ENCODE measurements at places on chromosomes 7 and 10.

DNA sequence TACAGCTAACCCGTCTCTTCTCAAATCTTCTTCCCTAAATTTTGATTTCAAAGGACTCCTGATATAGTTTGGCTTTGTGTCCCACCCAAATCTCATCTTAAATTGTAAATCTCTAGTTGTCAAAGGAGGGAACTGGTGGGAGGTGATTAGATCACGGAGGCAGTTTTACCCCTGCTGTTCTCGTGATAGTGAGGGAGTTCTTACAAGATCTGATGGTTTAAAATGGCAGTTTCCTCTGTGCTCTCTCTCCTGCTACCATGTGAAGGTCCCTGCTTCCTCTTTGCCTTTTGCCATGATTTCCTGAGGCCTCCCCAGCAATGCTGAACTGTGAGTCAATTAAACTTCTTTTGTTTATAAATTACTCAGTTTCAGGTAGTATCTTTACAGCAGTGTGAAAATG, 269.3 kb downstream of the POLR1F start:
- DNase-seq: no peak

DNA sequence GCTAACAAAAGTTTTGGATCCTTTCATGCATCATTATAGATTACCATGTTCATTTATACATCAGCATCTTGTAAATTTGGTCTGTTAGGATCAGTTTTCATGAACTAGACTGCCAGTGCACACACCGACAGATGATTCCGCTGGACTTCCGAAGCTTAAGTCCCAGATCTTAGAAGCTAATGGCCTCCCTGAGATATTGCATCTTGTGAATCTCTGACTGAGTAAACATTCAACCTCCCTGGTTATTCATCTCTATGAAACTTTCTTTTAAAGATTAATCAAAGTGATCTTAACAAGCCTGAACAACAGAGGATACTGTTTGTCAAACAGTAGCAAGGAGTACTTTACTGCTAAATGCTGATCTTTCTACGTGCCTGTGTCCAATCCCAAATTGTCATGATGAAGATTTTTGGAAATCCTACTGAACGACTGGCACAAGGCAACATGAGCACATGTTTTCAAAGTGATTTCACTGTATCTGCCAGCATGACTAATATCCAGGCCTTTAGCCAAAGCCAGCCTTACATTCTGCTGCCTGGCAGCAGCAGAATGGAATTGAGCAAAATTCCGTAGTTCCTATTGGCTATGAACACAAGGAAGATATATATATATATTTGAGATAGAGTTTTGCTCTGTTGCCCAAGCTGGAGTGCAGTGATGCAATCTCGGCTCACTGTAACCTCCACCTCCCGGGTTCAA, 91.3 kb upstream of the ANK3 start:
- no peak for DNase-seq

DNA sequence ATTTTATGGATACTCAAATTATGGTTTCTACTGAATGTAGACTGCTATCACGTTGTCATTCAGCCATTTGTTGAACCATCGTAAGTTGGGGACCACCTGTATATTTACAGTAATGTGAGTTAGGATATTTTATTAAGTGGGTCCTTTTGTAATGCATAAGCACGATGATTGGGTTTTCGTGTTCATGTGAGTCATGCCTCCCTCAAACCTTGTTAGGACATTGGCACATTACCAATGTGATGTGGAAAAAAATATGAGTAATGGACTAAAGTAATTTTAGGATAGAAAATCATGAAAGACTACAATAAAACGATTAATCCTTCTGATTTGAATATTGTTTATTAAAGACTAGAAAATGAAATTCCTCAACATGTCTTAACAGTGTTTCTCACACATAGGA, 8.7 kb downstream of the SMC3 start:
- DNase-seq: no peak

GRCh38 chr10:99080275-99080945, 155.2 kb downstream of the HPSE2 start:
- no peak for DNase-seq

DNA sequence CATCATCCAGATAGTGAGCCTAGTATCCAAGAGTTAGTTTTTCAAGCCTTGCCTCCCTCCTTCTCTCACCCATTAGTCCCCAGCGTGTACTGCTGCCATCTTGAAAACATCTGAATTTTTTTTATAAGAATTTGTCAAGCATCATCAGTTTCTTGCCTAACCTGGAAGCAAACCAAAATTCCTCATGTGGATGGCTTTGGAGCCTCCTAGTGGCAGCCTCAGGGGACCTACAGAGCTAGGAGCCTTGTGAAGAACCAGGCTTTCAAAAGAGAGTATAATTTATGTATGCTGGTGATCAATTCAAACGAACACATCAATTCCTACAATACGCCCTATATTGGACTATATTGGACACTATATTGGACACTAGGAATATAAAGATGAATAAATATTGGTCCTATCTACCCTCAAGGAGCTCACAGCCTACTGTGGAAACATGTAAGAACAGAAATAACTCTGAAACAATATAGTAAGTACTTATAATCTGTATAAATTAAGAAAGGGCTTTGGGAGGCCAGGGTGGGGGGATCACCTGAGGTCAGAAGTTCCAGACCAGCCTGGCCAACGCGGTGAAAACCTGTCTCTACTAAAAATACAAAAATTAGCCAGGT, 63.4 kb downstream of the HPSE2 start:
- DNase-seq: peak; percentile 40

GRCh38 chr7:33880787-33881186, 24.6 kb upstream of the BMPER start:
- DNase-seq: no peak

DNA sequence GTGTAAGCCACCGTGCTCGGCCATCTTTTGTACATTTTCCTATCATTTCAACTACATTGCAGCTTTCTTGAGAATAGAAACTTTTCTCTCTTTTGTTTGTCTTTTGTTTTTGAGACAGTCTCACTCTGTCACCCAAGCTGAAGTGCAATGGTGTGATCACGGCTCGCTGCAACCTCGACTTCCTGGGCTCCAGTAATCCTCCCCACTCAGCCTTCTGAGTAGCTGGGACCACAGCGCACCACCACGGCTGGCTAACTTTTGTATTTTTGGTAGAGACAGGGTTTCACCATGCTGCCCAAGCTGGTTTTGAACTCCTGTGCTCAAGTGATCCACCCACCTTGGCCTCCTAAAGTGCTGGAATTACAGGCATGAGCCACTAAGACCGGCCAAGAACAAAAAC, 31.3 kb upstream of the DAGLB start:
- DNase-seq: no peak

DNA sequence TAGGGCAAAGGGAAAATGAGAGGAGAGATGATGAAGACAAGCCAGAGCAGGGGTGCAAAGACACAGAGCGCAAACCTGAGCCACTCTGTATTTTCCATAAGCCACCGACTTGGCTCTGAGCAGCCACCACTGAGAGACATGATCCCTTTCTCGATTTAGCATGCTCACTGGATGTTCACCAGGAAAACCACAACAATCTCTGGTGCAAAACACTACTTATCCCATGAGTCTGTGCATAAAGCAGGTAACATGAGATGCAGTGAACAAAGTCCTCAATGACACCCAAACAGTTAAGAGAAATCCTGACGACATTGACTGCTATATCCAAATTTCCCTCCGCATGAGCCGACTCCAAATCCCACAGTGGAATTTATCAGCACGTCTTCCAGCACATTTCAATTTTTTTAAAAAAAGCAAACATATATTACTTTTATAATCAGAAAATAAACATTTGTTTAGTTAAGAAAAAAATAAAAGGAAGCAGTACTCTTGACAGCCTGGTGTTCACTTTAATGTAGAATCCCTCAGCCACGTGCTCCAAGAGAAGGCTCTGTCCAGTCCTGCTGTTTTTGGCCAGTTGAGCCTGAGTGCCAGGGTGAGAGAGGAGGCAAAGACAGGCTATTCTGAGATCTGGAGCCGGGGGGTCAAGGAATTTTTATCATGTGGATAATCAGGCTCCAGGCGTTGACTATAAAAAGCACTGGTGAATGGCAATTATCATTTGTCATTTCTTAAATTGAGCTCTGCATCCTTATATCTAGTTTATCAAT, 238.4 kb downstream of the KCNMA1 start:
- DNase-seq: no peak

DNA sequence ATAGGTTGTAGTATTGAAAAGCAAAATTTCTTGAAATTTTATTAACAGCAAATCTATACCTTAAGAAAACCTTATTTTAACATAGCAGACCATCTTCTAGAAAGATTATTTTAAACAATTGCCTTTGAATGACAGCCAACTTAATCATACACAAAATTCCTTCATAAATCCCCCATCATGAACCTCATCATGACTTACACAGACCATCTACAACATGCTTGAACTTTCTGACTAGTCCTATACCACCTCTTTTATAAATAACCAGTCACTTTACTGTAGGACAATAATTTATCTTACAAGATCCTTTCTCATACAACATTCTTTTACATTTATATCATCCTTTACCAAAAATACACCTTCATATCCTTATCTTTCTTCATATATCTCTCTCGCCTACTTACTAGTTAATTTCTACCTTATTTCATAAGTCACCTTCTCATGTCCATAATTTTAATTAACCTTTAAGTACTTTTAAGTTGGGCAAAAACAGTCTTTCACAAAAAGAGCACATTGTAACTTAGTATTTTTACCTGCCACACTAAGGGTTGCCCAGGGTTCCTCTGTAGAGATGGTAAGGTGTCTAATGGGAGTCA, 16.6 kb upstream of the PTN start:
- no peak for DNase-seq

GRCh38 chr10:13759168-13759567, 172.4 kb downstream of the PRPF18 start:
- no peak for DNase-seq

GRCh38 chr7:129908181-129908580, 44.6 kb downstream of the UBE2H start:
- DNase-seq: no peak

DNA sequence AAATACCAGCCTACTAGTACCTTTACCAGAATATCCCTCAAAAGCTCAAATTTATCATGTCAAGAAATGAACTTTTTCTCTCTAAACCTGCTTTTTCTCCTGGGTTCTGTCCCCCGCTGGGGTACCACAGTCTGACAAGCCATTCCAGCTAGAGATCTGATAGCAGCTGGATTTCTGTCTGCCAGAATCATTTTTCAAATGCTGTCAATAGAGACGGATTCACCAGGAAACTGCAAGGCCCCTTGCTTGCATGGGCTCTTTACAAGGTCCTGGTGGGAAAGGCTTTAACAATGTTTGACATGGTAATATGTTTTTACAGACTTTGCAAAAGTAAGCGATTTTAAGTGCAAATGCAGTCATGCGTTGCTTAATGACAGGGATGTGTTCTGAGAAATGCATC, 4.9 kb upstream of the ANXA11 start:
- no peak for DNase-seq

- no peak for DNase-seq
Observed at GRCh38 chr7:97697396-97697795, 34.5 kb upstream of the TAC1 start.

DNA sequence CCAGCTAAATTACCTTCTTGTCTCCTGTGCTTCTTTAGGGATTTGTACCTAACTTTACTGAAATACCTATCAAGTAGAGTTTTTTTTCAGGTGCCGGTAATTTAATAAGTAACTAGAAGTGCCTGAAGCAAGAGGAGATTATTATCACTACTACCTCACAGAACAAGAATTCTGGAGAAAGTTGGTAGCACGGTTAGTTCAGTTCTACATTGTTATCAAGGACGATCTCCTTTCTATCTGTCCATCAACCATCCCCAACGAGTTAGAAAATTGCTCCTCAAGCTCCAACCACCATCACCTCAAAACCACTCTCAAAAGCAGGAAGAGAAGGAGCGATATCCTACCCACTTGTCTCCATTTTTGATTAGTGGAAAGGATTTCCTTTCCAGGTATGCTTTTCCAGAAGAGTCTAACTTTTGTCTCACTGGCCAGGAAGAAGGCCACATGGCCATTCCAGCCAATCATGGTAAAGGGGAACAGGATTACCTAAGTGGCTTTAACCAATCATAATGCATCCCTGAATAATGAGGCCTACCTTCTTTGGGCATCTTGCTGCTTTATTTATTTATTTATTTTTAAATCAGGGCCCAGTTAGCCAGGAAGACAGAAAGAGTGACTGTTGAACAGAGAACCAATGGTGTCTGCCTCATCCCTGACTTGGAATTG, 265.2 kb downstream of the SNX13 start:
- no peak for DNase-seq

GRCh38 chr7:2495418-2496299, 19.5 kb upstream of the GRIFIN start:
- peak; percentile 96 for DNase-seq

- no peak for DNase-seq
Observed at GRCh38 chr7:100720279-100720670, at the start of gene EPO. Gene EPO (plus strand): TSS chr7:100720468. CDS start chr7:100720981, 513 bp downstream.

Measured in SK-N-DZ (cell line).